Pancreas (tissue), 10 donors: ENCODE measurements at places on chromosomes 6 and 20. TPM values are rescaled to one million over a fixed set of nuclear protein-coding genes. Genes with fewer than 3 reads are reported as not detected.

DNA sequence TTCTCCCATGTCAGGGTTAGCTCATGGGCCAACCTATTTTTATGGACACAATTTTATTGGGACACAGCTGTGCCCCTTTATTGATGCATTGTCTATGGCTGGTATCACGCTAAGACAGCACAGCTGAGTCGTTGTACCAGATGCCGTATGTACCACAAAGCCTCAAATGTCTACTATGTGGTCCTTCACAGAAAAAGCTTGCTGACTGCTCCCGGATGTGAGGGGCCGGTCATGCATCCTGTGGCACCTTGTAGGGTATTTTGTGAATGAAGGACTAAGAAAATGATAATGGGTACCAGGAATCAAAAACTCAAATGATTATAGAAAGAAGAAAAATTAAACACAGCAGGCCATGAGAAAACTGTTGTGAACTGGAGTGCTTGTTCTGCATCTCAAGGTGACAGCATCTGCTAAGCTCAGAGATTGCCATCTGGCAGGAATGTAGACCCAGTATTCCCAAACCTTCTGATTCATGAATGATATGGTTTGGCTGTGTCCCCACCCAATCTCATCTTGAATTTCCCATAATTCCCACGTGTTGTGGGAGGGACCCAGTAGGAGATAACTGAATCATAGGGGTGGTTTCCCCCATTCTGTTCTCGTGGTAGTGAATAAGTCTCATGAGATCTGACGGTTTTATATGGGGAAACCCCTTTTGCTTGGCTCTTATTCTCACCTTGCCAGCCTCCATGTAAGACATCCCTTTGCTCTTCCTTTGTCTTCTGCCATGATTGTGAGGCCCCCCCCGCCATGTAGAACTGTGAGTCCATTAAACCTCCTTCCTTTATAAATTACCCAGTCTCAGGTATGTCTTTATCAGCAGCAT is 248.5 kb downstream of the TSHZ2 start:
- H3K36me3 ChIP-seq, result no peaks in the 10 kb centered on the region
- no peaks in the 10 kb centered on the region for H3K27me3 ChIP-seq
- no peak for DNase-seq
- no peak overlapping the region for H3K27ac ChIP-seq
- H3K4me3 ChIP-seq, result no peak overlapping the region

DNA sequence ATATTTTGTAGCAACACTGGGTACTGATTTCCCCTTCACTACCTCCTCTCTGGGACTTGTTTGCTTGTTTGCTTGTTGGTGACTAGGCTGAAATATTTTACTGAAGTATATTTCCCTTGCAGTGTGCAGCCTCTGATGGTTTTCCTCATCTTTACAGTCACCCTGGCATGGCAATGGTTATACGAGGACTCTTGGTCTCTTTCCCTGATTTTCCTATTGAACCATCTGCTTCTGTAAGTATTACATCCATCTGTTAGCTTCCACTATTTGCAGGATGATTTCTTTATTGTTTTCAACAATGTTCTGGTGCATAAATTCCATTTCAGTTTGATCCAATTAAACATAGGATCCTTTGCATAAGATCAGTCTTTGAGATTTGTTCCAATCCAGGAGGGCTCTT is 465.1 kb downstream of the MEI4 start:
- no peak overlapping the region for H3K27ac ChIP-seq
- H3K4me1 ChIP-seq, result no peaks in the 10 kb centered on the region
- no peak for DNase-seq

GRCh38 chr6:12001004-12001705 is 11.0 kb upstream of the HIVEP1 start:
- H3K27ac ChIP-seq, result no peak overlapping the region
- no peak for DNase-seq
- no peaks in the 10 kb centered on the region for H3K27me3 ChIP-seq
- no peak overlapping the region for H3K4me3 ChIP-seq
- H3K36me3 ChIP-seq, result no peaks in the 10 kb centered on the region

GRCh38 chr20:14303651-14304050 is 33.8 kb downstream of the FLRT3 start:
- DNase-seq, result no peak
- H3K4me3 ChIP-seq, result no peak overlapping the region
- no peaks in the 10 kb centered on the region for H3K4me1 ChIP-seq
- no peaks in the 10 kb centered on the region for H3K27me3 ChIP-seq

DNA sequence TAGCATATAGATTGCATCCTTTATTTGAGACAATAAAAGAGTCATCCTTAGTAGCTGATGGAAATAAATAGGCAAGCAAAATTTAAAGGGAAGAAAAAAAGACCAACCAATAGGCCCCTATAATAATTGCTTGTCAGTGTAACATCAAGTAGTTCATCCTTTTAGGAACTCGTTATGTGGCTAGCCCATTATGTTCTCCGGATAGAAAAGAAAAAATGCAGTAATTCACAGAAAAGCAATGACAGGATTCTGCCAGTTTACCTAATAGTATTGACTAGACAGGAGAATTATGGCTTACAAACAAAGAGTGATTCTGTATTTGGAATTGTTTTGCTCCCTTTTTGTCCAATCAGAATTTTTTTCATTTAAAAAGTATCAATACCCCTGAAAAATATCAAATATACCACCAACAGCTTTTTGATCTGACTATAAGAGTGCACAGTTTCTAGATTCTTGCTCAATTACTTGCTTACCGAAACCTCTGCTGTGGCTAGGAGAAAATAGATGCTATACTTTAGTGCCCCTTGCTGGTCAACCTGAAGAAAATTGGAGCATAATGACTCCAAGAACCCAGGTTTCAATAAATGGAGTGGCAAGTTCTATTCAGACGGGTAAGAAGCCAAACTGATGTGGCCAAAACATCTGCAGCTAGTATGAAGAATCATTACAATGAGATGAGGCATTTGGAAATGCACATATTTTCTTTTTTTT is 91.5 kb upstream of the SASH1 start:
- H3K4me3 ChIP-seq, result no peak overlapping the region
- H3K36me3 ChIP-seq, result no peaks in the 10 kb centered on the region

- H3K4me3 ChIP-seq, result no peak overlapping the region
- H3K4me1 ChIP-seq, result no peaks in the 10 kb centered on the region
- no peaks in the 10 kb centered on the region for H3K27me3 ChIP-seq
- no peak for DNase-seq
- H3K27ac ChIP-seq, result no peak overlapping the region
Observed at GRCh38 chr6:135953818-135954217, 102.3 kb downstream of the PDE7B start.

The CDH4 gene
- total RNA-seq, result 1.4 TPM
